H9 (cell line): ENCODE measurements at places on chromosomes 13 and 19. TPM values are rescaled to one million over a fixed set of nuclear protein-coding genes. Genes with fewer than 3 reads are reported as not detected.

CASP14 gene
- total RNA-seq, result not detected in 2 replicates

CNFN gene
- 7.1 and 8.8 TPM in 2 replicates for total RNA-seq

SMIM17 gene
- 0.26 and 0.28 TPM in 2 replicates for total RNA-seq

- H3K27me3 ChIP-seq, result no peaks in the 10 kb centered on the region
- peaks cover 23% of the 10 kb centered on the region for H3K36me3 ChIP-seq
- H3K4me1 ChIP-seq, result no peaks in the 10 kb centered on the region
Measured at GRCh38 chr13:31160857-31161556, 697 bp downstream of the HSPH1 start.

GRCh38 chr19:12881172-12881808 is at the start of gene DNASE2:
Gene DNASE2 (minus strand): TSS chr19:12881449. CDS start chr19:12881375, 74 bp downstream.
- no peaks in the 10 kb centered on the region for H3K4me1 ChIP-seq
- H3K36me3 ChIP-seq, result peaks cover 14% of the 10 kb centered on the region
- H3K27ac ChIP-seq, result no peak within 1 kb of the TSS
- peak; percentile 98 for DNase-seq
- 0 out of 2 replicates have a peak, but pooled peaks cover 1% of the 10 kb centered on the region for H3K27me3 ChIP-seq
- H3K4me3 ChIP-seq, result peak within 1 kb of the TSS; percentile 85
